ENCODE measurements at places on chromosomes 5 and 9.

DNA sequence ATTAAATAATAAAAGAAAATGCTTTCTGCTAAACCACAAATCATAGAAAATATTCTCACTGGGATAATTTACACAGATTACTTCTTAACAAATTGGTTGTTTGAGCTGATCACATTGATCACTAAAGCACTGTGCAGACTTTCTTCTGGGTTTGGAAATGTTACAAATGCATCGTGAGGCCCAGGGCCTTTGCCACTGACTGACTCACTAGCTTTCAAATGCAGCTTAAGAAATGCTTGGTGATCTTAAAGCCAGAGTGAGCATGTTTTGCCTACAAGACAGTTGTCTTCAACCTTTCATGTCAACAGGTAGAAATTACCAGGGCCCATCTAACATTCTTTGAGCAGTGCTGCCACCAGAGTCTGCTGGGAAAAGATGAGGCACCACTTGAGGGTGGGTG lies 252.3 kb upstream of the ADRA1B start:
- DNase-seq = no peak

DNA sequence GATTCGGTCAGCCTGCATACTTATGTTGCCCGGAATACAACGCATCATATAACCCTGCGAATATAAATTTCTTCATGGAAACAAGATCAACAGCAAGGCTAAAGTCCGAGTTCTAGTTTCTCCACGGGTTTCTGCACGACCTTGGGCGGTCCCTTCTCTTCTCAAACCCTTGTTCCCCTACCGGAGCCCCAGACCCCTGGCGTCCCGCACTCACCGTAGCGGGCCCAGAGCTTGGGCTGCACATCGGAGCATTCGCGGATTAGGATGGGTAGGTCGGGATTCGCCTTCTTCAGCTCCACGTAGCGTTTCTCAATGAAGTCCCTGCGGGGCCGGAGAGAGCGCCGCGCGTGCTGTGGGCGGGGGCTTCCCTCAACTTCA lies 399 bp downstream of the NDUFA2 start:
- DNase-seq = no peak

GRCh38 chr5:61167382-61167781 lies 5.1 kb upstream of the SMIM15 start:
- no peak for DNase-seq

DNA sequence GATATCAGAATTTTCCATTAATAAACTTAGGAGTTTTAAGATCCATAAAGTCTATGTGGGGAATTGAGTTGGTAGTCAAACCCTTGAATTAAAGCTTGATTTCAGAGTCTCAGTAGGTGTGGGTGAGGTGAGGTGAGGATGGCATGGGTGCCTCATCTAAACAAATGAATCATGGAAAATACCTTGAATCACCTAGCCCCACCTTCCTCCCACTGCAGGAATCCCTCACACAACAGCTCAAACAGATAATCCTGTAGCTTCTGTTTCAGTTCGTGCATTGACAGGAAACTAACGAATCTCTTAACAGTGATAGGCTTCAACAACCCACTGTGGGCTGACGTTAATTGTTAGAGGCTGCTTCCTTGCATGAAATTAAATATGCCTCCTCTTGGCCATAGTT lies 185.0 kb downstream of the SREK1 start:
- no peak for DNase-seq

- DNase-seq = no peak
These were observed 5.3 kb downstream of the NTNG2 start for GRCh38 chr9:132167192-132167591.

- no peak for DNase-seq
These were observed 1037.0 kb downstream of the NR2F1-AS1 start for GRCh38 chr5:92544036-92544435.

DNA sequence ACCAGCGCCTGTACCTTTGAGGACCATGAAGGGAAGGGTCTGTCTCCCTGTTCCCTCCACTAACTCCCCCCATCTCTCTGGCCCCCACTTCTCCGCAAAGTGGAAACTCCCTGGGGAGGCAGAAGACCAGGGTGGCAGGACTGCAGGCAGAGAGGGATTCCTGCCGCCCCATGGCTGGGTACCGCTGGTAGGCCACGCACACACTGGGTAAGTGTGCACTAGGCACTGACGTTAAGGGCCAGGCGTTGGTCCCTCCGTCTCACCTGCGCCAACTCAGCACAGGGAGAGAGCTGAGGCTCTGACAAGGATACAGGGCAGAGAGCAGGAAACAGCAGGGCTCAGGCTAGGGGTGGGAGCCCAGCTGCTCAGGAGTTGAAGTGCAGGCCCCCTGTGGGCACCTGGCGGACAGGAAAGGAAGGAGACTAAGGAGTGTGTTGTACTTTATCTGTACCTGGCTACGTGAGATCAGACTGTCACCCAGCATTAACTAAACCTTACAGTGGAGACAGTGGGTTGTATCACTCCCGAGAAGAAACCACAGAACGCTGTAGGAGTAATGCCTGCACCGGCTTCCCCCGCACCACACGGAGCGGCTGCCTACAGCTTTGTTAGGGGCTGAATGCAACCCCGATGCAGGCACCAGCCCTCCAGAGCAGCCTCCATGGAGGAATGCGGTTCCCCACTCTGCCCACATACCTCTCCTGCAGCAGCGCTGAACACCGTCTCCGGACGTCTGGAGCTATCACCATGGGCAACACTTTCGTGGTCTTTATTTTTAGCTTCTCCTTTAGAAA lies 34.2 kb upstream of the CLPTM1L start:
- DNase-seq = no peak

DNA sequence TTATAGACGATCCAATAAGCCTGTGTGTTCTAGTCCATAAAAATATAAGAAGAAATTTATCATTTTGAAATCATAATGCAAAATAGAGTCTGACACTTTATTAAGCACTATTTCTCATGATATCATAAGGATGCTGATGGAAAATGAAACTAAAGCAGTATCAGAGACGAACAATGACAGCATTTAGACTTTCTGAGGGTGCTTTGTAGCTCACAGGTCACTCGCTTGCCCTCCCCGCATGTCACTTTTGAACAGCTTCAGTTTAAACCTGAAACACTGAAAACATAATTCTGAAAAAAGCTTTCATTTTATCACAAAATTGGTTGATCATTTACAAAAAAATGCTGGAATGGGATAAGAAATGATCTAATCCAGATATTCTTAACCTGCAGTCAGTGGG lies 247.1 kb downstream of the EBF1 start:
- DNase-seq = no peak

GRCh38 chr5:59673438-59674058 lies 220.0 kb downstream of the PDE4D start:
- DNase-seq = no peak

DNA sequence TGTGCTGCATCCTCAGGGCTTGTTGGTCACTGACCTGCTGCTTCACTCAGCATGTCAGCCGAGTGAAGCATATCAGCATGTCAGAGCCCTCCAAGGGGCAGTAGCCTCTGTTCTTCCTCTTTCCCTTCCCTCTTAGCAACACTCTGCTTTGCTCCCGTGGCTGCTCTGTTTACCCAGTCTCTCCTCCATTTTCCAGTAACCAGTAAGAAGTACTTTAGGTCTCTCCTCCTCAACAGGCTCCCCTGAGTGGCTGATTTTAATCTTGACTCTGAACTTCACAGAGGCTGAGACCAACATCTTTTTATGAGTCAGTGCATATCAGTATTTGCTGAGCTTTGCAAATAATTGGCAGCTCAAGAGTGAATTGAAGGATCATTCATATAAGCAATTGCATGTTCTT lies 18.6 kb upstream of the ADRB2 start:
- DNase-seq = no peak

DNA sequence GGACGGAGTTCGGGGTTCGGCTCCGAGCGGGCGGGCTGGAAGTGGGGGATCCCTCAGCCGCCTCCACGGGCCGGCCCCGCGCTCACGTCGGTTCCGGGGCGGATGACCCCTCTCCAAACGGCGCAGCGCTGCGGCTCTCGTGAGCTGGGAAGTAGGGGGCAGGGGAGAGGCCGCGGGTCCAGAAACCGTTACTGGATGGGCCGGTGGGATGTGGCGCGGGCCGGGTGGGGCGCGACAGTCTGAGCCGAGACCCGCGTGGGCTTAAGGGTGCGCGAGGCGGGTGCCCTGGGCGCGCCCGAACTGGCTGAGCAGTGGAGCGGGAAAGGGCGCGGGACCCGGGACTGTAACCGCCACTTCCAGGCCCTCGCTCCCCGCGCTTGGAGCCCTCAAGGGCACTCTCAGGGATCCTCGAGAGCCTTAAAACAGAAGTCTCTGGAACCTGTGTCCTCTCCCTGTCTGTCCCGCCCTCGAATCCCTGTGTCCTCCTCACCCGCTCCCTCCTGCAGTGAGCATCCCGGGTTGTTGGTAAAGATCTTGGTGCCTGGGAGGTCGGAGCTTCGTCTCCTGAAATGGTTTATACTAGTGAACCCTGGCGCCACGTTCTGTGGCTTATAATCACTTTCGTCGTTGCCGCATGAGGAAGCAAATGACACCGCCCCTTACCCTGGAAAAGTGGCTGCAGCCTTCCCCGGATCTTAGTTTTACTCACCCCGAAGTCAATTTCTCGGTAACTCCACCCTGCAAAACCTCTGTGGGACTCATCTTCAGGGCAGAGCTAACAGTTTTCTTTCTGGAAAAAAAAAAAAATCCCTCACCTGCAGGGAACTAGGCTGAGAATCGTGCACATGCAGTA lies 571 bp upstream of the MARCHF11 start:
- no peak for DNase-seq

GRCh38 chr9:72883875-72884274 lies 69.0 kb downstream of the ALDH1A1 start:
- DNase-seq = no peak

DNA sequence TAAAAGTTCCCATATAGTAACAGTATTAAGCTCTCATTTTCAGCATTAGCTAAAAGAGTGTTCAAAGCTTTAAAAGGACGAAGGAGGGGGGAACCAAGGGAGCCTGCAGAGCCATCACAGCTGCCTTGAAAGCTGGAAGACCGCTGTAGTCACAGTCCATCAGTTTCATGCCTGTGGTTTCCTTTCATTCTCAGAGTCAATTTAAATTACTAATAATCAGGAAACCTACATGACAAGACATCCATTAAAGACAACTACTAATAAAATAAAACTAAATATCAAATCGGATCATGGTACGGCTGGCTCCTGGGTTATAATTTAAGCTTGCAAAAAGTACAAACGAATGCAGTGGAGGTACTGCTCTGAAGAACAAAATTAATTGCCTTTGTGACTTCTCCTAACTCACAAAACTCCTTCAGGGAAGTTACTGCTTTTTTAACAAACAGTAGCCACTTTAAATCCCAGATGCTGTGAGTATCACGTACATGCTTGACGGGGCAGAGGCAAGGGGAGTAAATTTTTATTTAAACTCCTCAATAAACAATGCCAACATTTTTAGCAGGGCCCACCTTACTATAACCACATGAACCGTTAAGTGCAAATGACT lies 213.5 kb downstream of the DENND1A start:
- no peak for DNase-seq

GRCh38 chr5:10538789-10539686 lies 24.8 kb upstream of the ANKRD33B start:
- no peak for DNase-seq

GRCh38 chr5:146425023-146425422 lies 22.1 kb upstream of the TCERG1 start:
- DNase-seq = no peak

DNA sequence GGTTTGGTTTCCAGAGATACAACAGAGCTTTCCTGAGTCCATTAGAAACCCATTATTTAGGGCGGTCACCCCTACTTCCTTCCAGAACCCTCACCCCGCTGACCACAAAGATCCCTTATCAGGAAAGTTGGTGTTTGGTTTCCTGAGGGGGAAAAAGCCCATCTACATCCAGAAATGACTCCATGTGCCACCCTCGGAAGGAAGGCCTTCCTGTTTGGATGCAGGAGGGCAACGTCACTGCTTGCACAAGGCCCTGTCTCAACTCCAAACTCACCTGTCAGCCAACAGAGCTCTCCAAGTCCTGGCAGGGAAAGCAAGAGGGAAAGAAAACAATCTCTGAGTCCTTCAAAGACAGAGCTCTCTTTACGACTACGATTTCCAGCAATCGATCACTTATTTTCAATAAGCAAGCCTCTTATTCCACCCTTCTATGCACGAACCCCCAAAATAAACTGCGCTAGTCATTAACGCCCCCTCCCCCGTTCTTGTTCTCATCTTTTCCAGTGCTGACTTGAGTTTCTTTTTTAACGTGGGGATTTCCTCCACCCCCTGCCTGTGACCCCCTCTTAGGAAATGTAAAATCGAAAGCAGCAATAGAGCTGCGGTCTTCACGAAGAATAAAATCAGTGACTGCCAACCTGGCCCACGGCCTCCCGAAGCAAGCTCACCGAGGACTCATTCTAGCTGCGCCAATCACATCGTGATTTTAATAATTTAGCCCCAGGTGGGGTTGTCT lies 35.7 kb upstream of the NTNG2 start:
- DNase-seq = no peak

- no peak for DNase-seq
These were observed 219.0 kb upstream of the EDIL3 start for GRCh38 chr5:84603568-84604185.

DNA sequence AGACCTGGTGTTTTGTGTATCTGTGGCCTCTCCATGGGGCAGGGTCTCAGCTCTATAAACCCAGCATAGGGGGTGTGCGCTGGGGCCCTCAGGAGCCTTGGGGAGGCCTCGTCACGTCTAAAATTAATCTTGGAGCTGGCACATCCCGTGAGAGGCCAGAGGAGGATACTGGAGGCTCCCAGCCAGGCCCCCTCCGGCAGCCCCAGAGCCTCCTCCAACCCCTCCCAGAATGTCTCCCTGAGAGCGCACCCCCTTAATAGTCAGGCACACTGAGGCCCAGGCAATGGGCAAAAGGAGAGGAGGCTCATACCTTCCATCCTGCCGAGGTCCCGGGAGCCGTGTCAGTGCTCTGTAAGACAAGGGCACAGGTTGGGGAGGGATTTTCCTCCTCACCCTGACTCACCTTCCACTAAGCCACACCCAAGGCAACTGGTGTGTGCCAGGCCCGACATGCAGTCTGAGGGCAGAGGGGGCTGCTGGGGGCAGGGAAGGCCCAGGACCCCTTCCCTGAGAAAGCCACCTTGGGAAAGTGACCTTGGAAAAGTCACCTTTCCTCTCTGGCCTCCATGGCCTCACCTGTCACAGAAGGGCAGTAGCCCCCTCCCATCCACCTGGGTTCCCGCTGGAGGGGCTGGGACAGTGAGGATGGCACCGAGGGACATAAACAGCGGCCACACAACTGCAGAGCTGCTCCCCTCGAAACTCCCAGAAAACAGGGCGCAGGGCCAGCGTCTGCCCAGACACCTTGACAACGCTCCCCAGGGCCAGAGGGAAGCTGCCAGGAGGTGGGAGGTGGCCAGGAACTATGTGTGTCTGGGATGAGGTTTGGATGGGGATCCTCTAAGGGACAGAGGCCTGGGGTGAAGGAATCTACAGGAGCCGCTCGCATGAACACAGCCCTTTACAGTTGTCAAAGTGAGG lies 2.9 kb downstream of the AK1 start:
- no peak for DNase-seq

- DNase-seq = no peak
These were observed 1.1 kb upstream of the BNC2 start for GRCh38 chr9:16871336-16872151.

- DNase-seq = no peak
These were observed 122.9 kb downstream of the CDC42SE2 start for GRCh38 chr5:131386779-131387178.

- no peak for DNase-seq
These were observed 10.6 kb upstream of the CXXC5 start for GRCh38 chr5:139637438-139638089.
